Stimulated activated CD4-positive, alpha-beta T cell treated with anti-CD3 and anti-CD28 coated beads, Interleukin-2, amount 100 ng/mL, for 24 hours (primary cell): ENCODE measurements at places on chromosomes 7 and 10.

DNA sequence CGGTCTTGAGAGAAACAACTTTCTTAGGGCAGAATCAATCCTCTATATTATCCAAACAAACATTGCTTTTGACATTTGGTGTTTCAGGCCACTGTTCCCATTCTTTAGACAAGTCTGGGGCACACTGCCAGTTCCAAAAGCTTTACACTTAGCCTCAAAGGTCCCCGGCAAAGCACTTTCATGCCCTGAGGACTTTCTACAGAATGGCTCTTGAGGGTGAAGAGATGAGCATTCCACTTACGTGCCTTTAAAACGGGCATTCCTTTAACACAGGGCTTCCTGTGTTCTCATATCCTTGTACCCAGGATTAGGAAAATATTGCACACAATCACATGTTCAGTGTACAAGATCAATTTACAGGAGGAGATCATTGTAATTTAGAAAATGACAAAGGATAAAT lies 13.1 kb upstream of the TMEM213 start:
- no peak for DNase-seq

- DNase-seq, result no peak
Measured at GRCh38 chr10:5543623-5544022, 18.9 kb downstream of the CALML3 start.

- DNase-seq, result no peak
Measured at GRCh38 chr7:159107161-159107892, 37.3 kb downstream of the VIPR2 start.

DNA sequence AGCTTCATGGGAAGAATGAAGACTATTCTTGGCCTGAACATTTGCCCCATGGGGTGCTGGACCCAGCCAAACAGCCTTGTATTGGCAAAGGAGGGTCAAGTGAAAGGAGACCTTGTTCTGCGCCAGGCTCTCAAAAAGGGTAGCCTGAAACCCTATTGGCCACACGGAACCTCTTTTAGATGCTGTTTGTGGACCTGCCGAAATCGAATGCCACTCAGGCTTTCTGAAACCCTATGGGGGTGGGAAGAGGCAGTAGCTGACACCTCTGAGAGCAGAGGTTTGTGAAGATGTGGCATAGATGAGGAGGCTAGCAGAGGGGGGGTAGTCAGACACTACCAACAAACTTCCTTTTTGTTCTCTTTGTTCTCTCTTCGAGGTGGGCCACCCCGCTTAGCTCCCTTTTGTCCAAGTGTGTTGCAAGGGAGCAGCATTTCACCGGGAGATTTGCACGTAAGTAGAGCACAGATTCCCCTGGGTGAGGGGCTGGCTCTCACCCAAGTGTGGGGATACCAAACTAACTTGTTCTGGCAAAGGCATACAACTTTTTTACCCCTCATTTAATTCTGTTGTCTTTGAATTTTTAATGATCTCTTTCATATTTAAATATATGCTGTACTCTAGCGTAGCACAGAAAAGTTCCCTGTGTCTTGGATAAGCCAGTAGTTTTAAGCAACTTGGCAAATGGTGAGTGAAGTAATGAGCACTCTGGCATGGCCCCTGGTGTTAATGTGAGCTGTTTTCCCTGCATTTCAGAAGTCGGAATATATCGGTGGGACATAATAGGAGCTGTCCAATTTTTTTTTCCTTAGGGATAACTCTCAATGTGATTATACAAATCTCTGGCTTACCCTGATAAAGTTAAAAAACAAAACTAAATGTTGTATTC lies 107.7 kb downstream of the SEPTIN7 start:
- DNase-seq, result no peak

GRCh38 chr7:115546790-115547189 lies 483.8 kb downstream of the TFEC start:
- no peak for DNase-seq
